Aortic smooth muscle cell (primary cell): ENCODE measurements at places on chromosomes 6 and 20. TPM values are rescaled to one million over a fixed set of nuclear protein-coding genes. Genes with fewer than 3 reads are reported as not detected.

SIRPA gene
- total RNA-seq: 5.8 and 6.3 TPM in 2 replicates

TULP4 gene
- 65.7 and 75.9 TPM in 2 replicates for total RNA-seq

NINL gene
- total RNA-seq: 7.0 and 9.6 TPM in 2 replicates

COL10A1 gene
- under 0.01 TPM in 1 of 2 replicates, not detected in the other for total RNA-seq

PAK5 gene
- total RNA-seq: not detected in 2 replicates

ELOVL4 gene
- total RNA-seq: 2.8 and 3.3 TPM in 2 replicates

OR2H2 gene
- total RNA-seq: not detected in 2 replicates

ULBP2 gene
- 7.0 and 10.6 TPM in 2 replicates for total RNA-seq
